ENCODE measurements at places on chromosomes 16 and 17.
A peak's percentile ranks its signal among the peaks of the same experiment; 100 is the strongest.

- no peak for DNase-seq
Observed at GRCh38 chr16:89334461-89334860, 117.0 kb downstream of the ZNF778 start.

- no peak for DNase-seq
Observed at GRCh38 chr17:68184816-68185436, 62.9 kb upstream of the AMZ2 start.

DNA sequence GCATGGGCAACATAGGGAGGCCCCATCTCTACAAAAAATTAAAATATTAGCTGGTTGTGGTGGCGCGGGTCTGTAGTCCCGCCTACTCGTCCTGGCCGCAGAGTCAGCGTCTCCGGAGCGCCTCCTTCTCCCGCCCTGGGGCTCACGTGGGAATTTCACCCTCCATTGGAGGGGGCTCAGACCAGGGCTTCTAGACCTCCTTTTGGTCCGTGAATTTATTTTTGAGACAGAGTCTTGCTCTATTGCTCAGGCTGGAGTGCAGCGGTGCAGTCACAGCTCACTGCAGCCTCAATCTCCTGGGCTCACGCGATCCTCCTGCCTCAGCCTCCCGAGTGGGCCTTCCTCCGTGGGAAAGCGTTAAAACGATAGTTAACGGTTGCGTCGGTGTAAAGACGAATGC, 394 bp upstream of the NME4 start:
- no peak for DNase-seq

DNA sequence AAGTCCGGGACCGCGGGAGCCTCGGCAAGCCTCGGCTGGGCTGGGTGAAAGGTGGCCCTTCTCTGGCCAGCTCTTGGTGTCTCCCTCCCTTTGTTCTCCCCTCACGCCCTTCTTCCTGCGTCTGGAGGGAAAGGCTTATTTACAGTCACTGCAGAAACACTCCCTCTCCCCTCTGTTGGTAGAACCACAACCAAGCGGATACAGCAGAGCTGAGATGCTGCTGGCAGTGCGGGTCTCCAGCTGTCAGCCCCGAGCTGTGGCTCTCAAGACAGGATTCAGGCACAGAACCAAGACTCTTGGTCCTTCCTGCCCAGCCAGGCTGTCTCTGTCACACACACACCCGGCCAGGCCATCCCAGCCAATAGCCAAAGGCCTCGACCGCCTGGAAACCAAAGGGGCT, 133.3 kb downstream of the ENGASE start:
- no peak for DNase-seq

GRCh38 chr16:48507886-48508285, 102.1 kb downstream of the N4BP1 start:
- DNase-seq, result no peak

- no peak for DNase-seq
Observed at GRCh38 chr16:14464192-14464591, 165.9 kb downstream of the PARN start.

DNA sequence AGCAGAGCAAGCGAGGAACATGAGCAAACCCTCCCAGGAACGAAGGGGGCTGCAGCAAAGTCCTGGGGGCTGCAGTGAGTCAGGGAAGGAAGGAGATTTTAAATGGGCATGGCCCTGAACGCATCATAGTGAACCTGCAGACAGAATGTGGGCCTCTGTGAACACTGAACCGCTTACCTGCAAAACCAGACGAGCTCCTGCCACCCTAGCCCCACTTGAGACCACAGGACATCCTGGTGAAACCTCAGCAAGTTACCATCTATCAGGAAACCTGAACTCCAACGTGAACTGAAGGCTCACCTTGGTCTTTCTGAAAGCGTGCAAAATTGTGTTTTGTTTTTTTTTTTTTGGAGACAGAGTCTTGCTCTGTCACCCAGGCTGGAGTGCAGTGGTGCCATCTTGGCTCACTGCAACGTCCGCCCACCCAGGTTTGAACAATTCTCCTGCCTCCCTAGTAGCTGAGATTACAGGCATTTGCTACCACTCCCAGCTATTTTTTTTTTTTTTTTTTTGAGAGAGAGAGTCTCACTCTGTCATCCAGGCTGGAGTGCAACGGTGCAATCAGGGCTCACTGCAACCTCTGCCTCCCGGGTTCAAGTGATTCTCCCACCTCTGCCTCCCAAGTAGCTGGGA, 30.8 kb downstream of the FANCA start:
- DNase-seq, result no peak

DNA sequence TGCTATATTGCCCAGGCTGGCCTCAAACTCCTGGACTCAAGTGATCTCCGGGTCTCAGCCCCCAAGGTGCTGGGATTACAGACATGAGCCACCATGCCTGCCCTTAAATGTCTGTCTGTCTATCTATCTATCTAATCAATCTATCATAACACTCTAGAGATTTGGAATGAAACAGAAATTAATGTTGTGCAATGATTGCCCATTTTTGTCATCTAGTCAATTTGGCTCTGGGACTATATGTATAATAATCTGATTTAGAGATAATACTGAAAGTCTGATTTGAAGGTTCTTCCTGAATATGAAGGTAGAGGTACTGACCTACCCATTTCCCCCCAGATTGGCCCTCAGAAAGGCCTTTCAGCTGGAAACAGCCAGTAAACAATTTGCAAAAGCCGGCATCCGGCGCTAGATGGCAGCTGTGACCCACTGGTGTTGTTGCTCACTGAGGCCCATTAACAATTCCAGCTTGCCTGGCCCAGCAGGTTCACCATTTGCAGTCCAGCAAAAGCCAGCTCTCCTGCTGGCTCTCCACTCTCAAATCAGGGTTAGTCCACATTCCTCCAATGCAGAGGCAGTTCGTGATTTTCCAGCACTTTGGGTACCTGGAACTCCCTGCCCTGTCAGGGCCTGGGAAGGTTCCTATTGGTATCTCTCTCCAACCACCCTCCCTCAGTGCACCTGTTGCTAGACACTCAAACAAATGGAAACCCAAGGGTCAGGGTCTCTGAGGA, 22.9 kb upstream of the C16orf87 start:
- peak; percentile 88 for DNase-seq

DNA sequence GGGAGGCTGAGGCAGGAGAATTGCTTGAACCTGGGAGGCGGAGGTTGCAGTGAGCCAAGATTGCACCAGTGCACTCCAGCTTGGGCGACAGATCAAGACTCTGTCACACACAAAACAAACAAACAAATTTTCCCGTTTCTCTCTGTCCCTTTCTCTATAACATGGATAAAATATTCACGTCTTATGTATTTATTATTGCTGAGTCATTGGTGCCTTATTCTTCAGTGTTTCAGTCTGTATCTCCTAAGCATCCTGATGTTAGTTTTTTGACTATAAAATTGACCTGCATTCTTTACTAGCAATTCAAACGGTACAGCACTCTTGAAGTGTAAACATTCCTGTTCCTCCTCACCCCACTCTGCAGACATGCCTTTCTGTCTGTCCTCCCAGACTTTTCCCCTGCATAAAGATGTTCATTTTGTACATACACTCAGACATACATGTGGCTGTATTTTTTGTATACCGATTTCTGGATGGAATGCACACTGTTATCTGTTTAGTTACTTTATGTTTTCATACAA, 16.4 kb downstream of the DHODH start:
- no peak for DNase-seq

GRCh38 chr17:17325228-17325627, 22.1 kb downstream of the NT5M start:
- no peak for DNase-seq

DNA sequence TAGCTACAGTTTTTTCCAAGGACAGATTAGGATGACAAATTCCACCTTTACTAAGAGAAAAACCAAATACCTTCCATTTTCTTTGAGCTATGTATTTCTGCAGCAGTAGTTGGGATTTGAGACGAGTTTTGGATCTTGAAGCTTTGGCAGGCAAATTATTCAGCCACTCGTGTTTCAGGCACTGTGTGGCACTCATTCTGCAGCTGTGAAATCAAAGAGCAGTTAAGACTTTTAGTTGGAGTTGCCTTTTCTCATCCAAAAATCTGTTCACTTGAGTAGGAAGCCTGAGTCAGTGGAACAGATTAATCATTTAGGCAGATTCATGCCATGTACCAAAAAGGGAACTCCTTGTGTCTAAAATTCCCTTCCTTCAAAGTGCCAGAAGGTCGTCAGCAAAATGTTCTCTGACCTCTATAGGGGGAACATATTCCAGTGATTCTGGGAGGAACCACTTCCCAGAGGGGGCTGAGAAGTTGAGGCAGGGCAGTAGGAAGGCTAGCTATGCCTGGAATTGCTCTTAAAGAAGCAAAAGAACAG, 20.1 kb downstream of the ORC6 start:
- no peak for DNase-seq

DNA sequence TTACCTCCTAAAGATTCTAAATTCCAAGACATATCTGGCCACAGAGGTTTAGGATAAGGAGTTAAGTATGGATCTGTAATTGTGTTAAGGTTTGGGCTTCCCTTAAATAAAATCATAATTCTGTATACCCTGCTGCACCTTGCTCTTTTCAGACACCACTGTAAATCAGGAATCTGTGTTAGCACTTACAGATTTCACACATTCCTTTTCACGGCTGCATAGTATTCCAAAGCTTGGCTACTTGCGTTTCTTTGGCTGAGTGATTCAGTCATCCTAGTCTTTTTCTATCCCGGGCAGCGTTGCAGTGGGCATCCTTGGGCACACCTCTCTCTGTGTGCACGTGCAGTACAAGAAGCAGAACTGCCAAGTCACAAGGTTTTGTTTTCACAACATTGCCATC, 105.8 kb downstream of the SOCS1 start:
- no peak for DNase-seq

GRCh38 chr17:17922070-17922614, 50.1 kb downstream of the TOM1L2 start:
- DNase-seq, result no peak

DNA sequence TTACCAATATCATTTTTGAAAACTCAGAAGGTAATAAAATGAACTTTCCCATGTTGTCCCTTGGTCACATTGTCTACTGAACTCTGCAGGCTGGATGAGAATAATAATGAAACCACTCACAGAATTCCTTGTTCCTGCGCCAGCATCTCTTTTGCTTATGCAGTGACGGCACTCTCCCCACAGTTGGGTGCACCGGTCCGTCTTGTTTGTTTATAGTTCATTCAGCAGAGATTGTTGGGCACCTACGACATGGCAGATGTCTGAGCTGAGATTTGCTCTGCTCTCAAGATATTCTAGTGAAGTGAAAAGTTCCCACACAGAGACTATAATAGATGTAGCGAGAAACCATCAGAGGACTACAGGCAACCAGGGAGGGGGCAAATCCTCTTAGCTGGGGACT, 375.7 kb upstream of the CDH11 start:
- no peak for DNase-seq

GRCh38 chr17:35765756-35766488, 5.2 kb downstream of the C17orf50 start:
- no peak for DNase-seq

- DNase-seq, result no peak
Observed at GRCh38 chr16:80015566-80015965, 415.0 kb upstream of the MAF start.

DNA sequence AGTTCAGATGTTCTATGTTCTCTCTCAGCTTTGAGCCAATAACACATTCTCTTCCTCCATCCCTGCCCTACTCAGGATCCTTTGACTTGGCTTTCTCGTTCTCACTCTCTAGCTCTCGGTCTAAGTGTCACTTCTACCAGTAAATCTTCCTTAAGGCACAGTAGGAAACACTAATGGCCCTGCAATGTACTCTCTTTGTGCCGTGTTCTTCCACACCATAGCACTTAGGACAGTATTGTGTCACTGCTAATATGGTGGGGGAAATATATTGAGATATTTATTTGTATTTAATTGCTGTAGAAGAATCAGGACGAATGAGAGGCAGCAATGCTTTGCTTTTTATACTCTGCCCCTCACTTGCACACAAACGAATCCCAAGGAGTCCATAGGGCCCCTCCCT, 493.1 kb downstream of the SHISA9 start:
- DNase-seq, result no peak

DNA sequence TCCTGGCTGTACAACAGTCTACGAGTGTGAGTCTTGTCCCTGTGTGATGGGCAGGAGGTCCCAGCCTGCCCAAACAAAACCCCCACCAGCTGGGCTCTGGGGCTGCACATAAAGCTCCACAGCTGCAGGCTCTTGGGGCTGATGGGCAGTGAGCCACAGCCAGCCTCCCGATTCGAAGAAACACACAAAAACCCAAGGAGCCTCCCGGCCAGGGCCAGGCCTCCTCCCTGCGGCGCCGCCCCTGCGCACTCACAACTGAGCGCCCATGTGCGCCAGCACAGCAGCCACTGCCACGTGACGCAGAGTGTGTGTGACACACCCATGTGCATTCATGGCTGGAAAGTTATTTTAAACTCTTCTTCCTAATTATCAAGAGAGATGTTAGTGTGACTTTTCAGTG, 30.6 kb upstream of the FAAP100 start:
- DNase-seq, result no peak

GRCh38 chr17:66755101-66755943, 79.6 kb upstream of the CACNG5 start:
- DNase-seq, result no peak

- DNase-seq, result no peak
Observed at GRCh38 chr16:85524365-85524629, 88.8 kb upstream of the GSE1 start.

DNA sequence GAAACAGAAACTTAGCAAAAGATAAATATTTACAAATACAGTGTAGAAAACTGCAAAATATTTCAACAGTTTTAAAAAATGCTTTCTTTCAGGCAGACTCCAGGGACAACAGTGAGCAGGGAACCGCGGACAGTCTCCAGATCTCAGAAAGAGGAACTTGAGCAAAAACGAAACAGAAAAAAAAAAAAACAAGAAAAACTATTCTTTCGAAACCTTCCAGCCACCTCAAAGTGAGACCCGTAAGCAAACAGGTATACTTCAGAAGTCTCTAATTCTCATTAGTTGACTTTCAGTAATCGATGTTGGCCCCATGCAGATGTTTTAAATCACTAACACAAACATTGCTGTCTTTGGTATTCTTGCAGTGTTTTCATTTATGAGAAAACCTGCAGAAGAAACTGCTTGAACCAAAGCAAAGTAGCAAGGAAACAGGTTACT, 15.7 kb upstream of the CCL1 start:
- no peak for DNase-seq
